ENCODE measurements at places on chromosomes 3 and 15.

- no peak for ATAC-seq
Observed at GRCh38 chr3:112813016-112813415, 33.6 kb downstream of the CD200R1L start.

DNA sequence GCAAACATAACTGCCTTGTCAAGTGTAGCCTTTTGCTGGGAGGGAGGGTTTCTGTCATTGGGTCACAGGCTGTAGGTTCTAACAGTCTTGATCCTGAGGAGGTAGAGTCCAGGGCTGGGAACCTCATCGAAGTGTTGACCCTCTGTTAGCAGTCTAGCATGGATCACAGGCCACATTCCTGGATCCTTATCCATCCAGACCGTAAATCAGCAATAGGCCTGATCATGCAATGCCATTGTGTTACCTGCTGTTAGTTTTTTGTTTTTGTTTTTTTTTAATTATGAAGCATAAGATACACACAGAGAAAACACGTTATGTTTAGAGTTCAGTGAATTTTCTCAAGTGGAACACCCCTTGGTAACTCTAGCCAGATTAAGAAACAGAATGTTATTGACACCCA, 282.0 kb upstream of the TPM1 start:
- no peak for ATAC-seq

- ATAC-seq: no peak
Observed at GRCh38 chr15:34376856-34377255, 9.9 kb upstream of the LPCAT4 start.

GRCh38 chr3:132503559-132503958, 86.3 kb downstream of the DNAJC13 start:
- ATAC-seq: no peak

GRCh38 chr3:180749322-180749721, 70.0 kb upstream of the CCDC39 start:
- ATAC-seq: no peak

DNA sequence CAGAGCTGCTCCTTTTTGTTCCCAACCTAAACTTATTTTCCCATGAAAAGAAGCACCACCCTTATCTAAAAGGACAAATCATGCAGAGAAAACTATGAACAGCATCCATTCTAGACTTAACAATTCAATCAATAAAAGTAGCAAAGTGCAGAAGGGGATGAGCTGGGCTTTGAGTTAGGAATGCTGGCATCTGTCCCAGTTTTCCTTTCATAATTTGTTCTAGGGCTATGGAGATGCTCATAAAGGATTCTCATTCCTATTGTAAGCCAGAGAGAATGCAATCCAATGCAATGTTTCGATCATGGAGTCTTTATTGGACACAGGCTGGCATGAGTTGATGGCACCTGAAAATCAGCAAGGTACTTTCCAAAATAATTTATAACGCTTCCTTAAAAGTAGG, 330.6 kb downstream of the VPS13C start:
- no peak for ATAC-seq

DNA sequence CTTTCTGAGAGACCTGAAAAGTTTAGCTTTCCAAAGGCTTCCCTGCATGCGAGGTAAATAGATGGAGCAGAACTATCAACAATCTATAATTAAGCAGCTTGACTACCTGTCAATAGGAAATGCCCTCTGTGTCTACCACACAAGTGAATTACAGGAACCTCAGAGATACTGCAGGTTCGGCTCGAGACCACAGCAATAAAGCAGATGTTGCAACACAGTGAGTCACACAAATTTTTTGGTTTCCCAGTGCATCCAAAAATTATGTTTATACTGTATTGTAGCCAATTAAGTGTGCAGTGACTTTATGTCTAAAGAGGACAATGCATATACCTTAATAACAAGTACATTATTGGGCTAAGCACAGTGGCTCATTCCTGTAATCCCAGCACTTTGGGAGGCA, 252.0 kb downstream of the UBE2E2 start:
- no peak for ATAC-seq

GRCh38 chr3:138457863-138458735, 23.7 kb downstream of the ESYT3 start:
- no peak for ATAC-seq

DNA sequence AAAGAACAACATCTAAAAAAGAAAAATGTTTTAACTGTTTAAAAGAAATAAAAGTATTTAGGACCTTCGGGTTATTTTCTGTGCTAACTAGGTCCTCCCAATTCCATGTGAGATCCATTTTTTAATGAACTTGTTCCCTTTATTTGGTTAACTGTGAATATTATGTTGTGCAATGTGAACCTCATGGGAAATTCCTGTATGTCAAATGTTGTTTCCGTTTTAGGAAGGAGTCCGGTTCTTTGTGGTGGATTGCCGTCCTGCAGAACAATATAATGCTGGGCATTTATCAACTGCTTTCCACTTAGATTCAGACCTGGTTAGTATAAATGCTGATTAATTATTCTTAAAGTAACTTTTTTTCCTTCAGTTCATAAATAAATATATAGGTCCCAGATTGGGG, 35.5 kb upstream of the NIT2 start:
- ATAC-seq: no peak

GRCh38 chr3:186368717-186369116, 6.7 kb upstream of the DGKG start:
- ATAC-seq: no peak

- ATAC-seq: peak; percentile 8
Observed at GRCh38 chr3:23711916-23712494, 93.8 kb upstream of the UBE2E1 start.

DNA sequence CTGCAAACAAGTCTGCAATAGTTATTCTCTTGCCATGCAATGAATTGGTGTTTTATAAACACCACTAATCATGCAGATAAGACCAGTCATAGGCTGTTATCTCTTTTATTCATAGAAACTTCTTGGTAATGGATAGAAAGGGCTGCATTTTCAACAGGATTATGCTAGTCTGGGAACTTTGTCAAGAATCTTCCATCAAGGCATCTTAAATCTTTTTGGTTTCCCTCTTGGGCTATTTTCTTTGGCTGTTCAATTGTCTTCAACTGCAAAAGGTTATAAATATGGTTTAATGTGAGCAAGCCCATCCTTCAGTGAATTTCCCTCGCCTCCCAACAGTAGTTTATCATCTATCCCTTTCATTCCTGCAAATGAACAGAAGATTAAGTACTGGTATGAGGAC, 59.0 kb upstream of the MINAR1 start:
- ATAC-seq: no peak

DNA sequence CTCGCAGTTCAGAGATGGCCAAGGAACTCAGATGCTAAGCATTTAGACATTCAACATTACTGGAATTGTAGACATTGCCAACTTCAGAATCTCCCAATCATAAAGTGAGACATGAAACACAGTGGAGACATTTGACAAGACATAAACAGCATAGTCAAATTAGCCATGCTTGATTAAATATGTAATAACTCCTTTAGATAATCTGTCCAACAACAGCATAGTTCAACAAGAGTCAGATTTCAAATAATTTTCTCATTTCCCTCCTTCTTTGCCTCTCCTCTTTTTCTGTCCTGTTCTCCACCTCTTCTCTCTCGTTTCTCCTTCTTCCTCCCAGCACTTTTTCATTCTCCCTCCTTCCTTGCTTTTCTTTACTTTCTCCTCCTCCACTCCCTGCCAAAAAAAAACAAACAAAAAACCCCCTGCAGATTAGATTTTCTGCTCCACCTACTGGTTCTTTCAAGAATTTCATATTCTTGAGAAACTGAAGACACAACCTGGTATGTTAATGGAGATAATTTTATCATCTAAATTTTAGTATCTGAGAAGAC, 20.2 kb downstream of the CPOX start:
- peak; percentile 55 for ATAC-seq

DNA sequence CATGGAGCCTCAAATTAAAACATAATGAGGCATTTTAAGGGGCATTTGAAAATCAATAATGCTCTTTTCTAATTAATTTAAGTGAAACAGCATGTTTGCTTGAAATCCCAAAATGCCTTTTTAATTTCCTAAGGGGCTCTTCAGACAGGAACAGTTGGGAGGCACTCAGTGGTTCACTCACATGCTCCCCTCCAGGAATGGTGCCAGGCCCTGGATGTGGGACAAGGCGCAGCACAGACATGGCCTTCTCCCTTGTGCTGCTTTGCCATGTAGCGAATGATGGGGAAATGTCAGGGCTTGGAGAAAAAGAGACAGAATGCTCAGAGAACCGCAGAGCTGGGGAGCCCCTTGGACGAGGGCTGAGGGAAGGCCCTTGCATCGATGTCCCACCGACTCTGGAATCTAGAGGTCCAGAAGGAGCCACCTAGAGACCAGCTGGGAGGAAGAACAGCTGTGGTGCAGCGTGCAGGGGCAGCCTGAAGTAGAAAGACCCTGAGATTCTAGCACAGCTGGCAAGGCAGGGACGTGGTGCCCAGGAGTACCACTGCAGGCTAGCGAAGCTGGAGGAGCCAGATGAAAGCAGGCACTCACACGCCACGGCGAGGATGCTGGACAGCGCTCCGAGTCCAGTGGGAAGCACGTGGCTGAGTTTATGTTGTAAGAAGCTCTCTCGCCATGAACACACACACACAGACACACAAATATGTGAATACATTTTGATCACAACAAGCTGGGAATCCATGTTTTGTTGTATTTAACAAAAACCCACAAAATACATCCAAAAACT, 27.0 kb downstream of the NSMCE3 start:
- ATAC-seq: no peak

DNA sequence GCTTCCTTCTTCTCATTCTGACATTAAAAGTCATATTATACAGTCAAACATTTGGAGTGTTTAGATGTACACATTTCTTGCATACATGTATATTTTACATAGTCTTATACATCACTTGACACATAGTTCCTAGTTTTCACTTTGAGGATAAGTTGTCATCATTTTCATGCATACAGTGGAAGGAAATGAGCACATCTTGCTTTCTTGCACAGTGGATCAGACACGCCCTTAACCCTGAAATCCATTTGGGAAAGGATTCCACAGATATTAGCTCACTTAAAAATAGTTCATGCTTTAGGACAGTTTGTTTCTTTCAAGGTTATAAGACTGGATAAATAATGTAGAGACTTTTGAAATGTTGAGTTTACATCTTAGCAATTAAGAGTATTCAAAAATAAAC, 148.6 kb upstream of the MME start:
- ATAC-seq: peak; percentile 43

DNA sequence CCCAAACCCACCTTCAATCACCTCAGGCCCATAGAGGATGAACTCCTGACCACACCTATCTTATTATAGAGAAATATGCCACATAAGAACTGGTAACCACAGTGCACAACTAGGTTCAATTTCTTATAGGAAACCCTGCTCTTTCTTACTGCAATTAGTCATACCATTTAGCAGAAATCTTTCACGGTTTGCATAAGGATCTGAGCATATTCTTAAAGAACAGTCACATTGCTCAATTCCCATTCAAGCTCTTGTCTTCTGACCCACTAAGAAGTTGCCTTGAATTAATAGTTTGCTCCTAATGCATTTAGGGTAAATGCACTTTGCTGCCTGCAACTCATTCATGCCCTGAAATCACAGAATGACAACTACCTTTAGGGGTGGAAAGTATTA, 9.2 kb downstream of the ERC2 start:
- ATAC-seq: no peak

- ATAC-seq: no peak
Observed at GRCh38 chr15:99429681-99430081, 136.1 kb upstream of the MEF2A start.

- ATAC-seq: no peak
Observed at GRCh38 chr15:50298340-50298739, 32.8 kb upstream of the HDC start.

GRCh38 chr15:86237111-86237500, 157.4 kb downstream of the AGBL1 start:
- no peak for ATAC-seq

DNA sequence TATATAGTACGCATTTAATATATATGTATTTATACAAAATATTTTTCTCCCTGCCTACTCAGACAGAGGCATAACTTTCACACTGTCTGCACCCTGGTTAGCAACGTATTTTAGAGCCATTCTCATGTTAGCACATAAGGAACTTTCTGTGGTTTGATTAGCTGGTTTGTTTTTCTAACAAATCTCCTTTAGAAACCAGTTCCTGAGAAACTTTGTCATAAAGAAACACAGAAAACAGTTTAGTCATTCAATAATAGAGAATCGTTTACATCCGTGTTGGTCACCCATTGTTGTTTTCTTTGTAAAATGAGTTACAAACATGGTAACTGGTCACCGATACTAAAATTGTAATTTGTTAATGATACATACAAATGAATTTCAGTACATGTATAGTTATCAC, 5.9 kb upstream of the NGRN start:
- ATAC-seq: no peak

- no peak for ATAC-seq
Observed at GRCh38 chr3:17047894-17048293, 163.1 kb downstream of the PLCL2 start.

GRCh38 chr3:52028572-52028971, 27.8 kb downstream of the DUSP7 start:
- peak; percentile 51 for ATAC-seq

- no peak for ATAC-seq
Observed at GRCh38 chr3:44289882-44290462, 48.3 kb downstream of the TOPAZ1 start.

GRCh38 chr15:66598095-66598815, 32.5 kb upstream of the LCTL start:
- ATAC-seq: no peak

GRCh38 chr3:110940055-110940454, 131.6 kb upstream of the NECTIN3 start:
- no peak for ATAC-seq

DNA sequence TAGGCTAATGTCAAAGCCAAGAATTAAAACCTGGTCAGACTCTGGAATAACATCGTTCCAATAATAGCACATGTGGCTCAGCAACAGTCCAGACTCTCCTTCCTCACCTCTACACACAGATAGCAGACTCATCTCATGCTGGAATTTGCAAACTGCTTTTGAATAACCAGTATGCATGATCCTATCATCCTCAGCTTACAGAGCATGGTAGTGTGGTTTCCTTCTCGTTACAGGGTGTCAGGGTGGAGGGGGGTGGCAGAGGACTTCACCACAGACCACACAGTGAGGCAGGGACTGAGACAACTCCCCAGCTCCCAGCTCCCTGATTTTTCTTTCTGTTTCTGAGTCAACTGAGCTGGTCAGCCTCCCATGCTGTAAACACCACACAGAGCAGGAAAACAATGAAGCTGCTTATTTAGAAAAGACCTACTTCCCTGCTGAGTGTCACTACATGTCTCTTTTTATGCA, 101.6 kb downstream of the RPL22L1 start:
- peak; percentile 40 for ATAC-seq

DNA sequence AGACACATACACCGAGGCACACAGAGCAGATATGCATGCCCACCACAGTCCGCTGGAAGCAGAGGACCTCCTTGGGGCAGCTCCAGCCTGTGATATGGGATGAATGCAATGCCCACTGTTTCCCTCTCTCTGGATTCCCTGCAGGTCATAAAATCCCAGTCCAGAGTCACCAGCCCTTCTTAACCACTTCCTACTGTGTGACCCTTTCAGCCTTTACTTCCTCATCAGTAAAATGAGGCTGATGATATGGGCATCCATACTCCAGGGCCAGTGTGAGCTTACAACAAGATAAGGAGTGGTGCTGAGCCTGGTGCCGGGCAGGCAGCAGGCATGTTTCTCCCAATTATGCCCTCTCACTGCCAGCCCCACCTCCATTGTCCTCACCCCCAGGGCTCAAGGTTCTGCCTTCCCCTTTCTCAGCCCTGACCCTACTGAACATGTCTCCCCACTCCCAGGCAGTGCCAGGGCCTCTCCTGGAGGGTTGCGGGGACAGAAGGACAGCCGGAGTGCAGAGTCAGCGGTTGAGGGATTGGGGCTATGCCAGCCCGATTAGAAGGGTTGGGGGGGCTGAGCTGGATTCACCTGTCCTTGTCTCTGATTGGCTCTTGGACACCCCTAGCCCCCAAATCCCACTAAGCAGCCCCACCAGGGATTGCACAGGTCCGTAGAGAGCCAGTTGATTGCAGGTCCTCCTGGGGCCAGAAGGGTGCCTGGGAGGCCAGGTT, at the start of gene GNAT1:
Gene GNAT1 (plus strand): TSS at position 675 of the 725 bp plus-strand sequence. CDS start 116 bp downstream, outside the sequence.
- no peak for ATAC-seq
